T-helper 2 cell treated with Interferon-gamma antibody and Interleukin-4, amounts not matched to agents 100 ng/mL and 5 ng/mL, for 36 hours (primary cell): ENCODE measurements at places on chromosomes 5 and 9. TPM values are rescaled to one million over a fixed set of nuclear protein-coding genes. Genes with fewer than 3 reads are reported as not detected.

The SH3GL2 gene
- total RNA-seq, result not detected in 2 replicates

The TMEM215 gene
- total RNA-seq, result not detected in 2 replicates

The GFI1B gene
- not detected in 2 replicates for total RNA-seq

The ZNF608 gene
- not detected in 2 replicates for total RNA-seq

The PCDHB16 gene
- not detected in 2 replicates for total RNA-seq

The NSG2 gene
- not detected in 2 replicates for total RNA-seq

The PCDHA4 gene
- not detected in 2 replicates for total RNA-seq

The PCSK5 gene
- total RNA-seq, result 3.0 and 3.1 TPM in 2 replicates

The PCDH12 gene
- total RNA-seq, result 0.70 and 1.9 TPM in 2 replicates

The EDIL3 gene
- not detected in 2 replicates for total RNA-seq

The MED22 gene
- 27.0 and 27.9 TPM in 2 replicates for total RNA-seq

The SLCO4C1 gene
- 1.8 and 2.0 TPM in 2 replicates for total RNA-seq

The EIF4EBP3 gene
- 6.0 and 6.7 TPM in 2 replicates for total RNA-seq

The BTNL3 gene
- not detected in 2 replicates for total RNA-seq

The CCDC183 gene
- total RNA-seq, result 0.20 and 0.55 TPM in 2 replicates

The PCDHGA10 gene
- total RNA-seq, result 0.34 and 0.41 TPM in 2 replicates

The ABITRAM gene
- total RNA-seq, result 12.3 and 12.5 TPM in 2 replicates

The GPR21 gene
- total RNA-seq, result 0.23 and 0.91 TPM in 2 replicates

The PDCD1LG2 gene
- total RNA-seq, result 2.5 TPM in 2 replicates

The PCDHB6 gene
- total RNA-seq, result not detected in 2 replicates

The SHISAL2B gene
- not detected in 2 replicates for total RNA-seq

The TLE4 gene
- total RNA-seq, result 30.9 and 32.5 TPM in 2 replicates

The RNF14 gene
- total RNA-seq, result 24.2 and 24.4 TPM in 2 replicates

The MARCHF3 gene
- total RNA-seq, result 1.2 and 1.7 TPM in 2 replicates

The CTSV gene
- total RNA-seq, result 0.27 and 0.36 TPM in 2 replicates

The DNAJC25 gene
- total RNA-seq, result 4.6 TPM in 2 replicates

The IFNB1 gene
- total RNA-seq, result not detected in 2 replicates

The FOXD4L4 gene
- 0.09 and 0.23 TPM in 2 replicates for total RNA-seq

The ACTBL2 gene
- total RNA-seq, result not detected in 2 replicates
